ENCODE measurements at places on chromosomes 3 and 15. TPM values are rescaled to one million over a fixed set of nuclear protein-coding genes. Genes with fewer than 3 reads are reported as not detected.

The COL7A1 gene
- 4.4 TPM for total RNA-seq

- no peak for DNase-seq
- H3K36me3 ChIP-seq = no peaks in the 10 kb centered on the region
- H3K27ac ChIP-seq = peak overlapping the region; percentile 44
- no peak overlapping the region for H3K4me3 ChIP-seq
- peaks cover under 1% of the 10 kb centered on the region for H3K4me1 ChIP-seq
- H3K27me3 ChIP-seq = peaks cover 14% of the 10 kb centered on the region
These were observed 85.5 kb downstream of the TM4SF4 start for GRCh38 chr3:149560001-149560400.

GRCh38 chr3:146226881-146227280, 24.0 kb downstream of the PLSCR4 start:
- no peak overlapping the region for H3K4me3 ChIP-seq
- no peaks in the 10 kb centered on the region for H3K4me1 ChIP-seq
- H3K27me3 ChIP-seq = no peaks in the 10 kb centered on the region
- H3K36me3 ChIP-seq = no peaks in the 10 kb centered on the region
- no peak overlapping the region for H3K27ac ChIP-seq

DNA sequence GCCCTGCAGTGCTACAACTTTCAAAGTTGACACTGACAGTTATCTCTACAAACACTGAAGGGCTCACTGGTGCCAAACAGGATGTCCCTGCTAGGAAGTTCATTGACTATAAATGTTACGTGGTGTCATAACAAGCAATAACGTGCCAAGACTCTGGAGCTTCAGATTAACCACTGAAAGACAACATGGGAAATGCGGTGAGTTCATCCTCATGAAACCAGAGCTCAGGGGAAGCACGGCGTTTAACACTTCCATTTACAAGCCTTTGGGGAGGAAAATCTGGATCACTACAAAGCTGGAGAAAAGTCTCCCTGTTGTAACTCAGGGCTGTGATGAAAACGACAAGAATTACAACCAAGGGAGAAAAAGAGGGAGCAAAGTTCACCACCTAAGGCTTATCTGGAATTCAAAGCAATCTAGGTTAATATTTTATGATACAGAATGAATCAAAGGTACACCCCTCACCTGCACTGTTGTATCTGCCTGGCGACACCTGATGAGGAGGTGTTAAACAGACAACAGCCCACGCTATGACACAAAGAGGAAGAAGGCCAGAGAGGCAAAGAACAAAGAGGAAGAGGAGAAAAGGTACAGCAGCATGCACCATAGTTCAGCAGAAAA, 27.0 kb downstream of the SHQ1 start:
- no peak overlapping the region for H3K4me3 ChIP-seq
- peaks cover 11% of the 10 kb centered on the region for H3K4me1 ChIP-seq
- DNase-seq = peak; percentile 13
- peaks cover 2% of the 10 kb centered on the region for H3K36me3 ChIP-seq
- H3K27me3 ChIP-seq = no peaks in the 10 kb centered on the region

DNA sequence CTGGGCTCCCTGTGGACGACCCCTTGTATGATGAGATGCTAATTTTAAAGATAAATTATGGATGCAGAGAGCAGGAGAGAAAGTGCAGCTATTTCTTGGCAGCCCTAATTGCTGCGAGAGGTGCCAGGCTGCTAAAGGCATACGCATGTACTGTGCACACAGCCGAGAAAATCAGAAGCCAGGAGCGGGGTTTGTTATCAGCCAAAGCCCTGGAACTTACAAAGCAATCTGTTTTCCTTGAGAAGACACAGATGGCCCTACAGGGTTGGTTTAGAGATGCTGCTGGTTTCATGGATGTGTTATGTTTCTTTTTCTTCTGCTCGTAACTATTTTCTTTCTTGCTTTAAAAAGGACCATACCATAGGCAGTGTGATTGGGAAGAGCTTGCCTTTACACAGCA, 11.7 kb upstream of the CCK start:
- H3K4me1 ChIP-seq = no peaks in the 10 kb centered on the region
- H3K4me3 ChIP-seq = no peak overlapping the region
- no peaks in the 10 kb centered on the region for H3K27me3 ChIP-seq
- no peak overlapping the region for H3K27ac ChIP-seq
- no peak for DNase-seq

The ZCWPW2 gene
- total RNA-seq = 0.35 TPM

The SLC12A1 gene
- total RNA-seq = not detected
